Adrenal gland (tissue), 19 donors: ENCODE measurements at places on chromosomes 7 and 10. TPM values are rescaled to one million over a fixed set of nuclear protein-coding genes. Genes with fewer than 3 reads are reported as not detected.

DNA sequence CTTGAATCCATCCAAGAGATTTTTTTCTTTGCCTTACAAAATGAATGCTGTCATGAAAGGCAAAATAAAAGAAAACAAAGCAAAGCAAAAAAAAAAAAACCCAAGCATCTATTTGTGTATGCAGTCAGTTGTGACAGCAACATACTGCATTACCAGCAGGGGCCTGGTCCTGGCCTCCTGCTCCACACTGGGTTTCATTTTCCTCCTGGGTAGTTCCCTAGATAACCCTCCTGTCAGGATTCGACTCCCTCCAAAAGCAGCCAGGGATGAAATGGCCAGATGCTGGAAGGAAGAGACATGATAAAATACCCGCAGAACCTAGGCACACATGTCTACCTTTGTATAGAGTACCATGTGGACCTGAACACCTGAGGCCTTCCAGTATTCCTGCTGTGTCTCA, 148.6 kb downstream of the NRCAM start:
- no peak for DNase-seq

- DNase-seq = no peak
Measured at GRCh38 chr10:79372871-79373270, 25.6 kb downstream of the PPIF start.

- no peak for DNase-seq
Measured at GRCh38 chr10:85447690-85448089, 918.9 kb downstream of the GRID1 start.

OR2A1 gene
- not detected for total RNA-seq

DNA sequence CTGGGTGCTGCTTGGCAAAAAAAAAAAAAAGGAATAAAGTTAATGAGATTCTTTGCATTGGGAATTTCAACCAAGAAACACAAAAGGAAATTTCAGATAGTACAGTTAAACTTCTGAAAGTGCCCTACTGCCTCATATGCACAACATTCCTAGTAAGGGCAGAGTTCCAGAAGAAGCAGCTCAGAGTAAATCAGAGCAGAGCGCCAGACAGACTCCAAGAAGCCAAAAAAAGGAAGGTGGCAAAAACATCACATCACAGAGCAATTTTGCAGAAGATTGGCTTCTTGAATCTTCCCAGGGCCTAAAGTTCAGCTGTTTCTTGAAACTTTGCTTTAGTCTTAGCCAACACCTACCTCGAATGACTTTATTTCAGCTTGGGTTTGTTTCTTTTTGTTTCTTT, 544.1 kb downstream of the XPNPEP1 start:
- DNase-seq = no peak

SLC13A4 gene
- not detected for total RNA-seq

ZNF727 gene
- 0.98 TPM for total RNA-seq

- peak; percentile 53 for DNase-seq
Measured at GRCh38 chr10:31698181-31698830, 230.3 kb downstream of the ARHGAP12 start.

DNA sequence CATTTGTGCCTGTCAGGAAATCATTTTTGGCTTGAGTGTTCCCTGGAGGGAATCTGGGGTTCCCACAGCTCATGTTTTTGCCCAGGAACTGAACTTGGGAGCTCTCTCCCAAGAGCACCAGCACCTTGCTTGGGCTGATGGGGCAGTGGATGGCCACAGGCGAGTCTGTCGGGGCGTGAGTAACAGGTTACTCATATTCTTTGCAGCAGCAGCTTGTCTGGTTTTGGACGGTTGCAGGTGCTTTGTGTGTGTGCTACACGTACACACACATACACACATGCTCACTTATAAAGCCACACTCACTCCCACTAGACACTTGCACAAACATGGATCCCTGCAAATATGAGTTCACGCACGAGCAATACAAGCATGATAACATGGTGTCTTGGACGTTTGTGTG, 2.9 kb upstream of the PALD1 start:
- DNase-seq = no peak

MSMB gene
- not detected for total RNA-seq
